ENCODE measurements at places on chromosomes 11 and 22.

DNA sequence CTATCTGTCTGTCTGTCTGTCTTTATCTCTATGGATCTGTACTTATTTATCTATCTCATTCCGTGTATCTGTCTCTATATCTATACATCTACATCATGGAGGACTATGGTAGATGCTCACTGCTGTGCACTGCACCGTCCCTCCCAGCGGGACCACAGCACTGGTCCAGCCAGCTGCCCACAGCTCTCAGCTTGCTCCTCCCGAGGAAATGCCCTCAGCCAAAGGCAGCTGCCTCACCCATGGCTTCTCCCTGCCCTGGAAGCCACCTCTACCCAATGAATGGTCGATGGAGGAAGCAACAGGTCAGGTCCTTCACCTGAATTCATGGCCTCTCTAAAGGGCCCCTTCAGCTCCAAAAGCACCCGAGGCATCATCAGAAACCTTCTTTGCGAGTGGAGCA, 14.7 kb upstream of the CD81 start:
- DNase-seq = no peak

- no peak for DNase-seq
Measured at GRCh38 chr11:65593518-65594414, 1.8 kb downstream of the KCNK7 start.

GRCh38 chr22:23893121-23893944, 850 bp upstream of the MIF start:
- no peak for DNase-seq

- no peak for DNase-seq
Measured at GRCh38 chr11:115085461-115086210, 407.3 kb downstream of the NXPE2 start.

DNA sequence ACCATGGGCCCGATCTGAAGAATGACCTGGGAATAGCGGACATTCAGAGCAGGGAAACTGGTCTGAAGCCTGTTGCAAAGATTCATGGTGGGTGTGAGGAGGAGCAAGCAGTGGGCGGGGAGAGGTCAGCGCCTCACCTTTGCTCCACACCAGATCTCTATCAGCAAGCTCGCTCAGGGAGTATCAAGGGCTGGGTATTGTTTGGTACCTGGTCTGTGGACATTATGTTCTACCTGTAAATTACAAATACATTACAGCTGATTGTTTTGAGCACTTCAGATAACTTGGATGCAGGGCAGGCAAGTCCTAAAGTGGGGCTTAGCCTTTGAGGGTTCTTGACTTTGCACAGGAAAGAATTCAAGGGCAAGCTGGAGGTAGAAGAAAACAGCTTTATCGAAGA, 10.8 kb upstream of the SEC14L4 start:
- no peak for DNase-seq

- no peak for DNase-seq
Measured at GRCh38 chr11:3046190-3046589, 11.0 kb downstream of the CARS1 start.

DNA sequence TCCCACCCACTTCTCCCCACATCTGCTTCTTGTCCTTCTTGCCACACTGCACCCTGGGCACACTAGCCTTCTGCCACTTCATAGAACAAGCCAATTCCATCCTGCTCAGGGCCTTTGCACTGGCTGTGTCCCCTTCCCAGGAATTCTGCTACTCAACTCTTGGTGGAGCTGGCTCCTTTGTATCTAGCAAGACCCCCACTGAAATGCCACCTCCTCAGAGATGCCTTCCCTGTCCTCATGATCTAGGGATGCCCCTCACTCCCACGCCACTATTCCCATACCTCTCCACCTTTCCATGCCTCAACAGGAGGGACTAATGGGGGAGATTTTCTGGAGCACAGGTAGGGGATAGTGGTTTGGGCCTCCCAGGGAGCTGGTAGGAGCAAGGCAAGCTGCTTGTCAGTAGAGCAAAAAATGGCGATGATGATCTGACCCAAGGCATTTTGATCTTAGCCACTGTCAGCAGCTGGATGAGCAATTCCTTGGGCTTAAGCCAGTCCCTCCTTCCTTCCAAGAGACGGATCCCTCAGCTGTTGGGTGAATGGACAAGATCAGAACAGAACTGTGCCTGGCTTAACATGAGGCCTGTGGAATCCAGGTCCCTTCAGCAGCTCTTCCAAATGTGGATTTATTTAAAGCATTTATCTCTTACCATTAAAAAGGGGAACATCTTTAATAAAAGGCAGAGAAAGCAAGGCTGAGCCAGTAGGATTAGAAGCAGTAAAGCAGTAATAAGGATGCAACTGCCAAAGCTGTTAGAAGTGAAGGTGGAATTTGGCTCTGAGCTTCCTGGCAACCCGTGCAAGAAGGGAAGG, 4.0 kb upstream of the PRDM11 start:
- DNase-seq = no peak

DNA sequence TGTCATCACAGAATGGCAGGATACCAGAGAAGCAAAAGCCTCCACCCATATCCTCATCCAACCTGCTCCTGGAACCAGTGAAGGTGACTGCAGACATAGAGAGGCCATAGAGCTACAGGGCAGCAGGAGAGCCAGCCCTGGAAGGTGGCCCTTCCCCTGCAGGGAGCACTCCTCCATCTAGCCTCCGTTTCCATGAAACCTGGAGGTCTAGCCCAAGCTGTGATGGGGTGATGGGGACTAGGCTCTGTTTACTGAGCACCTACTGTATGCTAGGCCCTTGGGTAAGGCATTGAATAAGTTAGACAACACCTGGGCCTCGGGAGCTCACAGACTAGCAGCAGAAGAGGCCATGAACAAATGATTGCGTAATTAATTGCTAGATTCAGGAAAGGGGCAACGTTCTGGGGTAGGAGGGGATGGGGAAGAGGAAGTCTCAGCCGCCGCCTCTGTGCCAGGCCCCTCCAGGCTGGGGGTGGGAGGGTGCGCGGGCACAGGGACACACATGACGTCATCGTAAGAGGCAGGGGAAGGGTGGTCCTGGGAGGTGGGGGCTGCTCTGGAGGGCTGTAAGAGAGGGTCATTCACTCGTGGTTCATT, 784 bp upstream of the SYNGR1 start:
- DNase-seq = no peak

DNA sequence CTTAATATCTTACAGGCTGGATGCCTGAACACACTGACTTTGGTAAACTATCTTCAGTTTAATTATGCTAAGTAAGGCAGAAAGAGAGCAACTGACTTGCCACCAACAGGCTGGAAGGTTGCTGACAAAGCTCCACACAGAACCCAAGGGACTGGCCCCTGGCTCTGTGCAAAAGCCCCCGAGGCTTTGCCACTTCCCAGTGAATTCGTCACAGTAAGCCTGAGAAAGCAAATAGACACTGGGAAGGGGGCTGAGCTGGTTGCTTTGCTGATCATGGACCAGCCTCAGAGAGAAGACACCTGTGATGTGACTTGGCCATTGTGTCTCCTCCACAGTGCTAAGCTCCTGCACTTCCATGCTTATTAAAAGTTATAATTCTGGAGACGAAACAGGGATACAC, 91.7 kb downstream of the BLID start:
- no peak for DNase-seq

- DNase-seq = no peak
Measured at GRCh38 chr11:133206313-133207005, 325.8 kb downstream of the OPCML start.

DNA sequence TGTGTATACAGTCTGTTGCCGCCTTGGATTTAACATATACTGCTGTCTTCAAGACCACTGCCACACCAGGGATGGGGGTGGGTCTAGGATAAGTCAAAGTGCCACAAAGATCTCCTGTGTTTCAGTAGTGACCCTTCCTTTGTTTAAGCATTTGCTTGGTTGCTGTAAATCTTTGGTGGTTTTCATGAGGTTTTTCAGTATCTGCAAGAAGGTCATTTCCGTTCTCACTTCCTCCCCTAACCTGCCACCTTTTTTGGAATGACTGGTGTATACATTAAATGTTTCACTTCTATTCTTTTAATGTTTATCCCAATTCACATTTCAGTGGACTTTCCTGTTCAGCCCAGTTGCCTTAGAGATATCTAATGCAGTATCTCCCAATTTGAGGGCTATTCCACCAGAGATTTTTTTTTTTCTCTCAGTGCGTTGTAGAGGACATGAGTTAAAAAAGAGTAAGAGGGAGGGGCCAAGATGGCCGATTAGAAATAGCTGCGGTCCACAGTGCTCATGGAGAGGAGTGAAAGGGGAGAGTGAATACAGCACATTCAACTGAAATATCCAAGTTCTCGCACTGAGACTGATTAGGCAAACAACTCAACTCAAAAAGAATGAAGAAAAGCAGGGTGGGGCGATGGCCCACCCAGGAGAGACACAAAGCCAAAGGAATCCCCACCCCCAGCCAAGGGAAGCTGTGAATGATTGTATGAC, 43.2 kb downstream of the USP47 start:
- no peak for DNase-seq

DNA sequence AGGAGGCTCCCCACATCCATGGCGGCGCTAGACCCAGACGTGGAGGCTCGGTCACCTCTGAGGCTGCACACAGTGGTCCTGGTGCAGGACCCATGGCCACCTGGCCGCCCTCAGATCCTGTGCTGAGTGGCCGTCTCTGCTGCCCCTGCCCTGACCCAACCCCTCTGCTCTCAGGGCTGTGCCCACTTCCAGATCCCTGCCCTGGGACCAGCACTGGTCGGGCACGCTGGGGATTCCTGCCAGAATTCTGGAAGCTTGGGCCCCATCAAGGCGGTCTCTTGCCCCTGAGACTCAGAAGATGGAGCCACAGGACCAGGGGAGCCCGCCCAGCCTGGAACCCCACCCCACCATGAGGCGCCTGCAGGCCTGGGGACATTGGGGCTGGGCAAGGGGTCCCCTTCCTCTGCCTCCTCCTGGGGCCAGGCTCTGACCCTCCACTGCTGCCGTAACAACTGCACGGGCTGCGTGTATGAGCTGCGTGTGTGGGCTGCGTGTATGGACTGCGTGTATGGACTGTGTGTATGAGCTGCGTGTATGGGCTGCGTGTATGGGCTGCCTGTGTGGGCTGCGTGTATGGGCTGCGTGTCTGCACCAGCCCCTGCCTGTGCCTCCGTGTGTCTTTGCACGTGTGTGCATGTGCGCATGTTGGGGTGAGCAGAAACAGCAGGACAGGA, 48.7 kb downstream of the IGLL1 start:
- DNase-seq = no peak

DNA sequence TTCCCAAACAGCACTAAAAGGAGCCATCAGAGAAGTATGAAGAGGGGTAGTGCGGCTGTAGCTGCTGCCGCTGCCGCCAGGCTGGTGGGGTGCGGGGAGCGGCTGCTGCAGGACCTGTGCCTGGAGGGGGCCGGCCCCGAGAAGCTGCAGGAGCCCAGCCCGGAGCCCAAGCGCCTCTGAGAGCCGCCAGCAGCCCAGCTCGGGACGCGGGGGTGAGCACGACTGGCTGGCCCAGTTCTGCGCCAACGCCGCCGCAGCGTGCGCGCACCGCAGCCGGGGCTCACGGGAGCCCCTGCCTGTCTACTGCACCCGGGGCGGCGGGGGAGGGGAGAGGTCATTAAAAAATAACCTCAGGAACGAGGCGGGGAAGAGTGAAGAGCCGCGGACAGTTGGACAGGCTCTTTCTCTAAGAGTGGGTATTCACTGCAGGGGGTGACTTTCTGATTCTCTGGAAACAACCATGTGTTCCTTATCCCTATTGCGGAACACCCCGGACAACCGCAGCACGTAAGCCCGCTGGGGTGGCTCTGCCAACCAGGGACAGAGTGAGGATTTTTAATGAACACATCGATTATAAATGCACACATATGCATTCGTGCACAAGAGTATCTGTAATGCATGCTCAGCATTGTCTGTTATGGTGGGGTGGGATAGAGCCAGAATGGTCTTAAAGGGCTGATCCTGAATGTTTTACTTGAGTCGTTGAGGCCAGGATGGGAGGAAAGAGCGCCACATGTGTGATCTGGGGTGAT, 453 bp downstream of the GAS2 start:
- DNase-seq = no peak

- DNase-seq = no peak
Measured at GRCh38 chr11:65223011-65223410, 38.8 kb upstream of the POLA2 start.

DNA sequence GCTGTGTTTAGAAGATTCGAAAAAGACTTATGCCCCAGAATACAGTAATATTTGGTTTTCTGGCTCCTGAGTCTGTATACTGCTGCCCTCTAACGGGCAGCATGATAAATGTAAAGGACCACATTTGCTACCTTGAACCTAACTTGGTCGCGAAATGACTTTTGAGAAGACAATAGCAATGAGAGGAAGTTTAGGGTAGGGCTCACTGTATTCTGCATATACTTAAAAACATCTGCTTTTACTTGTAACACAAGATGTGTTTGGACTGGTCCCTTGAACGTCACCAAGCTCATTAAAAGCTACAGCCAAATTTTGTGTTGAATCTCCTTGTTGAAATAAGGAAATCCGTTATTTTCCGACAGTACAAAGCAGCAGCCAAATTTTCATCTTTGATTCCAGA, 309.1 kb downstream of the SWAP70 start:
- DNase-seq = peak; percentile 45

- DNase-seq = no peak
Measured at GRCh38 chr11:11387207-11387606, 34.2 kb upstream of the CSNK2A3 start.

DNA sequence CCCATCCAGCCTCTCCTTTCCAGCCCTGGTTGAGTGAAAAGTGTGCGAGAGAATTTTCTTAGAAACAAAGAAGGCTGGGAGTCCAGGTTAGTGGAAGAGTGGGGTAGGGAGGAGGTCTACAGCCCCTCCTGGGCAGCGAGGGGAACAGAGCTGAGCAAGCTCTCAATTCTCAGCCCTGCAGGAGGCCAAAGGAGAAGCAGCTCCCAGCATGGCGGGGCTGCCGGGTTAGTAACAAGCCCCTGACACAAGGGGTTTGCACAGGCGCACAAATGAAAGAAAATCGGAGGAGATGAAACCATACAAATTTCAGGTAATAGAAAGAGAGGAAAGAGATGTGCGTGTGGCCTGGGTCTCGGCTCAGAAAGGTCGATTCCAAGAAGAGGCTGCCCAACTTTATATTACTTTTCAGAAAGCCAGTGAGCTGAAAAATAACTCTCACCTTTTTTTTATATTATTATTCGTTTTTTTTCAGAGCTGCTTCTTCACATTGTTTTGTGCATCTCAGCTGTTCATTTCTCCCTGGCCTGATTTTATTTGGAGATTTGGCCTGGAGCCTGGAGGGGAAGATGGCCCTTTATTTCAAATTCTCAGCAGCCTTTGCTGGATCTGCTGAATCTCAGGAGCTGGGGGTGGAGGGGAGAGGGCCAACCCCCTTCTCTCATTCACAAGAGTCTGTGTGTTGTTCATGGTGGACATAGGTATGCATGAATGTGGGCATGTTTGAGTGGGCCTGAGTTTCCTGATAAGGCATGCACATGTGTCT, 583.2 kb downstream of the BUD13 start:
- DNase-seq = no peak

DNA sequence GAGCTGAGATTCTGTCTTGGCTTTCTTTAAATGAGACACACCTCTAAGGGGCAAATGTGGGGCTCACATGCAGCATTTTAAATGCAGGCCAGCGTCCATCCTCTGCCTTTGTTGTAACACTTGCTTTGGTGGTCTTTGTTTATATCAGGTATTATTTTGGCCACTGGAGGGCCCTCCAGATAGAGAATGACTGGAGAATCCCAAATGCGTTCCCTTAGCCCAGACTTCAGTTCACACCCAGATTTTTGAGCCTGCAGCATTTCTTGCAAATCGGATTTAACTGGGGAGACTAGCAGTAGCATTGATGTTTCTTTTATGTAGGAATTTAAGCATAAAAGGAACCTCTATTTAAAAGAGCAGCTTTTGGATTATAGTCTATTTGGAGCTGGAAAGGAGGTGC, 200.2 kb upstream of the SORL1-AS1 start:
- no peak for DNase-seq
